ENCODE measurements at places on chromosomes 13 and 19. TPM values are rescaled to one million over a fixed set of nuclear protein-coding genes. Genes with fewer than 3 reads are reported as not detected.

DNA sequence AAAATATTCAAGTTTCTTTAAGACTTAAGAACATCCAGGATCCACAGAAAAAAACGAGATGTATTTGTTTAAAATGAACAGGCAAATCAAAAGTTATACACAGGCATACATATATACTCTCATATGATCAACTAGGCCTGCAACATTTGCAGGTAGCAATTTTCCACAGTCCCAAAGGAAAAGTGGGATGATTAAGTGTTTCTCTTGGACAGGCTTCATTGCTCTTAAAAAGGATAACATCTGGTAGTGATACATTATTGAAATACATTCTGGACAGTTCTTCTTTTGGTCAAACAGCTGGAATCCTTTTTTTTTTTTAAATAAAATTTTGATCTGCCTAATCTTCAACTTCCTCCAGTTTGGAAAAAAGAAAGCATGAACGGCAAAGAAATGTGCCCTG, 114.8 kb upstream of the TDRD3 start:
- DNase-seq: no peak

DNA sequence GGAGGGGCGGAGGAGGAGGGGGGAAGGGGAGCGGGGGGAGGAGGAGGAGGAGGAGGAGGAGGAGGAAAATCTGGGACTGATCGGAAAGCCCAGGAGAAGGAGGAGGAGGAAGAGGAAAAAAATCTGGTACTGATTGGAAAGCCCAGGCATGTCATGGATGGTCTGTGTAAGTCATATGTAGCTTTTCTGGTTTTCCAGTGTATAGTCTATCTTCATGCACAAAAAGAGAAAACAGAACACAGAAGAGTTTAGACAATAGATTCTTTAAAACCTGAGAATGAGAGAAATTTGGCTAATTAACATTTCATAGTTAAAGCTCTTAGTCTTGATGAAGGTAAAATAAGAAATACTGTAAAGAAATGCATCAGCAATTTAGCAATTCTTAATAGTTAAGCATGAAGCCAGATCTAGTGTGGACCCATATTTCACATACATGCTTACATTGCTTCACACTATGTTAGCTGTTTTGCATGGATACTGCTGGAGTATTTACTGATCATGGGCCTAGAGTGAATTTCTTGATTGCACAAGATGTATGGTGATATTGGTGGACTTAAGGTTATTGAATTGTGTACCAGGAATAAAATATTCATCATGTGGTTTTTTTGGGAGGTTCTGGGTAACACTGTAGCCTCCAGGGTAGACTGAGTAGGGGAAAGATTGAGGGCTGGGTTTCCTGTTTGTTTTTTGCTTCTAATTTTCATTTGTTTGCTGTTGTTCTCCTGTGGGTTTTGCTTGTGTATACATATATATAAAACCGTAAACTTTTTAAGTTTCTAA, 41.4 kb downstream of the SUCLA2 start:
- DNase-seq: no peak

GRCh38 chr13:92362717-92363116, 863.9 kb upstream of the GPC6 start:
- DNase-seq: no peak

DNA sequence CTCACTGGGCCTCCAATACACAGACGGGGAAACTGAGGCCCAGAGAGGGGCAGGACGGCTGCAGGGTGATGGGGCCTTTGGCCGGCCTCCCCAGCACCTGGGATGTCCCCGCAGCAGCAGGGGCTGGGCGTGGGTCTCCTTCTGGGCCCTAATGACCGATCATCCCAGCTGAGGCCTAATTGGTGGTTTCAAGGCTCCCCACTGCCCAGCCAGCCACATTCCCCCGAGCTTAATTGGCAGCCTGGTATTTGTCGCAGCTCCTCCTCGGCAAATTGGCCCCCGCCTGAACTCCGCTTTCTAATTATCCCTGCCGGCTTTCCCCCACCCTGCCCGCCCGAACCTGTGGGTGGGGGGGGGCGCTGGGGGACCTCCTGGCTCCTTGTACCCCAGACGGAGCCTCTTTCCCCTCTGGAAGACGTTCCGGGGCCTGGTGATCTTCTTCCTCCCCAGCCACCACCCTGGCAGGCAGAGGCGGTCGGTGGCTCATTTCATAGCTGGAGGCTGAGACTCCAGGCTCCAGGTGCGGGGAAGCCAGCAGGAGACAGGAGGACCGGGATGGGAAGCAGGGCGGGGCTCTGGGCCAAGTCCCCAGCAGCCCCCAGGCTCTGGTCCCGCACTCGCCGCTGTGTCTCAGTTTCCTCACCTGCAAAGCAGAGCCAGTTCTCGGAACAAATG, 27.2 kb upstream of the WDR18 start:
- DNase-seq: no peak

CEACAM6 gene
- total RNA-seq: not detected

FLT1 gene
- 4.0 TPM for total RNA-seq

- no peak for DNase-seq
Measured at GRCh38 chr19:1220976-1221903, 15.7 kb downstream of the STK11 start.

BIVM gene
- total RNA-seq: 17.9 TPM
